ENCODE measurements at places on chromosomes 7 and 10. TPM values are rescaled to one million over a fixed set of nuclear protein-coding genes. Genes with fewer than 3 reads are reported as not detected.
A peak's percentile ranks its signal among the peaks of the same experiment; 100 is the strongest.

DNA sequence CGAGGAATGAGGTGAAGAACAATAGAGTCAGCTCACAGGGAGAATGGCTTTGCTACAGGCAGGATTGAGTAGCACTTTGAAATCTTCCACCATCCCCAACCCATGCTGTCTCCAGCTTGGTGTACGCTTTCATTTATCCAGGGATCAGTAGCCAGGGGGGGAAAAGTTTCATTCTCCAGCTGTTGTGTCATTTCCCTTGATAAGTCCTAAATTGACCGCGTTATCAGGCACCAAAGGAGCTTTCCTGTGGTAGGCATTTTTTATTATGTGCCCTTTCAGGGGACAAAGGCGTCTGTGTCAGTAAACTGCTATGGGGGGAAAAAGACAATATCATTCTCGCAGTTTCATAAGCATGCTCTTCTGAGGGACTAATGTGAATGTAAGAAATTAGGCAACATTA, 106.6 kb upstream of the YAE1 start:
- H3K4me1 ChIP-seq = no peaks in the 10 kb centered on the region
- peaks cover 10% of the 10 kb centered on the region for H3K27me3 ChIP-seq
- H3K36me3 ChIP-seq = no peaks in the 10 kb centered on the region

DNA sequence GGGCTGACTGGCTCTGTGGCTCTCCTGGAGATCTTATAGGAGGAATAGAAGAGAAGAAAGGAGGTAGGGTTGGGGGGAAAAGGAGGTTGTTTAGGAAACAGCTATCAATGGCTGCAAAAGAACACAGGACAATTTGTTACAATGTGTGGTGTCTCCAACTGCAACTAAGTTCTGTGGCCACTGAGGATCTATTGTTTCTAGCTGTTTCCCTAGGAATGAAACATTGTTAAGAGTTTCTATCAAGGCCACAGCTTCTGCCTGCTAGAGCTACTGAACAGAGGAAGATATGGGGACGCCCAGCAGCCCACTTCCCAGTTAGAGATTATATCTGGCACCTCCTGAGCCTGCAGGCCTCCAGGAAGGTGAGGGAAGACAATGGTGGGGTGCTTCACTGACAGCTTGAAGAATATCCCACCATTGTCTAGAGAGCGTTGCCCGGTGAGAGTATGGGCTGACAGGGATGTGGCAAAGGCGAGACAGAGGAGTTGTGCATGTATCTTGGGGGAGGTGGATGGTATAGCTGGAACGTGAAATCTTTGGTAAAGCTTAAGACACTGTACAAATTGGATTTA, 4.0 kb downstream of the SCD start:
- H3K27me3 ChIP-seq = no peaks in the 10 kb centered on the region
- H3K4me3 ChIP-seq = no peak overlapping the region
- peaks cover 43% of the 10 kb centered on the region for H3K36me3 ChIP-seq
- DNase-seq = no peak

GRCh38 chr10:76769582-76769981, 868.0 kb downstream of the KCNMA1 start:
- H3K4me1 ChIP-seq = no peaks in the 10 kb centered on the region
- H3K27ac ChIP-seq = no peak overlapping the region
- no peak overlapping the region for H3K4me3 ChIP-seq
- no peaks in the 10 kb centered on the region for H3K27me3 ChIP-seq

The NUDT13 gene
- polyA plus RNA-seq = 1.6 TPM

GRCh38 chr7:2729893-2730716, 42.1 kb downstream of the AMZ1 start:
- H3K4me1 ChIP-seq = peaks cover 26% of the 10 kb centered on the region
- H3K27me3 ChIP-seq = no peaks in the 10 kb centered on the region
- DNase-seq = no peak
- H3K4me3 ChIP-seq = no peak overlapping the region
- H3K27ac ChIP-seq = no peak overlapping the region
- H3K36me3 ChIP-seq = no peaks in the 10 kb centered on the region

DNA sequence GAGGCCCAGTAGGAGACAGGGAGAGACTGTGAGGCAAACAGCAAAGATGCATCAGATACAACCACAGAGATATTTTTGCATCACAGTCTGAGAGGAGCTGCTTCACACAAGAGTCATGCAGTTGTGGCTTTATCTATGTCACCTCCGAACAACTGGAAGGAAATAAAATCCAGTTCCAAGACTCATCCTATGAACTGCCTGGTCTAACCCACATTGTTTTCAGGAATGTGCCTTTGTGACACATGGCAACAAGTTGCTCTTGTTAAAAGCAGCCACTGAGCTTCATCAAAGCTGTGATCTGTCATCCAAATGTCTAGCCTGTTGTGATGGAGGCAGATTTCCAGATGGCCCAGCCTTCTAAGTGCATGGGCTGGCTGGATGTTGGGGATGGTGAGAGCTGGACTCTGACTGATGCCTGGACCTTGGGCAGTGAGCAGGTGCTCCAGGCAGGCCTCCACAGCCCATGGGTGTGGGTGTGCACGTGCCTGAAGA, 255.0 kb downstream of the BMPER start:
- no peak for DNase-seq
- no peaks in the 10 kb centered on the region for H3K4me1 ChIP-seq
- no peaks in the 10 kb centered on the region for H3K36me3 ChIP-seq
- H3K27me3 ChIP-seq = peaks cover 2% of the 10 kb centered on the region
- no peak overlapping the region for H3K4me3 ChIP-seq

DNA sequence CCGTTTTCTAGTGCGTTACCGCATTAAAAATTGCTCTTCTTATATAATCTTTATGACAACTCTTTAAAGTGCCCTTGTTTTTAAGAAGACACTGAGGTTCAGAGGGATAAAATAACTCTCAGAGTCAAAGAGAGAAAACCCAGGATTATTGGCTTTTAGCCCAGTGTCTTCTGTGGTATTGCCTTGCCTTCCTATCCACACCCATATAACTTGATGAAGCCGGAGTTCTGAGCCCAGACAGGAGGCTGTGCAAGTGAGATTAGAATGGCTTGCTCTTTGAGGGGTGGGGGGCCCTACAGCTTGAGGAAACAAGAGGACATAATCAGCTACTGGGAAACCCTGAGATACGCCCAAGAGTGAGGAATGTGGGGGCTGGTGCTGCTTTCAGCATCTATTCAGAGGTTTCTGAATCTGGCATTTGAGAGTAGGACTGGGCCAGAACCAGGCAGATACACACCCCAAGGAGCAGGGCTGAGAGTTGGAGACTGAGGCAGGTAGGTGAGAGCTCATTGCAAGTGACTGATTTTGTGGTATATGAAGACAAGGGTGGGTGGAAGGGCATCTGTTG, 2.3 kb downstream of the PRXL2A start:
- no peaks in the 10 kb centered on the region for H3K36me3 ChIP-seq
- H3K4me3 ChIP-seq = peak overlapping the region; percentile 89
- H3K27ac ChIP-seq = peak overlapping the region; percentile 93
- H3K27me3 ChIP-seq = no peaks in the 10 kb centered on the region

DNA sequence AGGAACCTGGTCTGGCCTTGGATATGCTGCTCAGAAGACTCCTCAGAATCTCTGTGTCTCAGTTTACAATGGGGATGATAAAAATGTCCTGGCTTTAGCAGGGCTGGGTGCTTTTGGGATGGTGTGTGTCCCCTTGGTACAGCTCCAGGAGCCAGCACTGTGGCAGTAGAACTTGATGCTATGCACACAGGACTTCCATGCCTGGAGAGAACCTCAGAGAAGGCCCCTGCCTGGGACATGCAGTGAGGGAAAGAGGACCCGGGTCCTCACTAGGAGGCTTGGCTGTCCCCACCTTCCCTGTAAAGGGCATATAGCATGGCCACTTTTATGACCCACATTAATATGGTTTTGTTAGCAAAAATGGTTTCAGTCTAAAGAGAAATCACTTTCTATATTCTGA, 100.5 kb downstream of the GLRX3 start:
- no peak for DNase-seq
- H3K36me3 ChIP-seq = no peaks in the 10 kb centered on the region
- H3K27ac ChIP-seq = no peak overlapping the region
- no peaks in the 10 kb centered on the region for H3K4me1 ChIP-seq
- H3K4me3 ChIP-seq = no peak overlapping the region

DNA sequence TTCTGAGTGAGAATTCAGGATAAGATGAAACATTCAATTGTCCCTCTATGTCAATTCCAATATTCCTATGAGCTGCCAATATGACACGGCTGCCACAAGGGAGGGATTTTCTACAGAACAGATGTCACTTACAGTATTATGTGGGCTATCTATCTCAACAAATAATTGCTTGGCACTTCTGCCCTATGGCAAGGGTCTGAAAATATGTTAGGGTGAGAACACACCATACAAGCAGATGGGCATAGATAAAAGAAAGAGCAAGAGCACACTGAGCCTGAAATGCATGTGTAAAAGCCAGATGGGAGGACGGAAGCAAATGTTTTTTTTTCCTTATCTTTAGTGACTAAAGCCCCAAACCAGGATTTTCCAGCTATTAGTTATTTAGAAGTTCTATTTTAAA, 70.1 kb upstream of the TFEC start:
- H3K4me3 ChIP-seq = no peak overlapping the region
- H3K4me1 ChIP-seq = peaks cover 25% of the 10 kb centered on the region
- H3K27me3 ChIP-seq = no peaks in the 10 kb centered on the region
- no peaks in the 10 kb centered on the region for H3K36me3 ChIP-seq

DNA sequence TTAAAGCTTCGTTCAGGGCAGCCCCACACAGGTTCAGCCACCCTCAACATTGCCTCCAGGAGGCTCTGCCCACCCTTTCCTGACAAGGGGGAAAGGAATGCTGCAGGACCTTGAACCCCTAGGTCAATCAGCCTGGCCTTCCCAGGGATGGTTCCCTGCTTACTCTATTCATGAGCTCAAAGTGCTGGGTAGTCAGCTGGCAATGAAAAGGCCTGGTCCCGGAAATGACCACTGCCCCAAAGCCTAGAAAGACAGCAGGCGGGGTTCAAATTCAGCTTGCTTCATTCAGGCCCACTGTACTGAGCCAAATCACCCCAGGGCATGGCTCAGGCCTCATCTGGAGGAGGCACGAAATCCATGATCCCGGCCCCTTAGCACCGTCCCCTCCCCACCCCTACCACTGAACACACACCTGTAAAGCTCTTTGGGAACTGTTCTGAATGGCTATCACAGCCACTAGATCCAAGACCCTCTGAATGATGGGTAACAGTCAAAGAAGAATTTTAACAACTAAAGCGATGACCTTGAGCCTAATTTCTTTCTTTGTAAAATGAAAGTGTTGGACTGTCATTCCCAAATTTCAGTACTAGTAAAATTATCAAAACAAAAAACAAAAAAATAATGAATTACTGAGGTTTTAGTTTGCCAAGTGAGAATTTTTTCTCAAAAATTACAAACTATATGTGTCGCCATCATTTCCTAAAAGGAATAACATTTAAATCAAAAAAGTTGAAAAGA, 1.0 kb downstream of the URGCP start:
- DNase-seq = no peak
- peak overlapping the region; percentile 59 for H3K4me3 ChIP-seq
- no peaks in the 10 kb centered on the region for H3K36me3 ChIP-seq
- no peaks in the 10 kb centered on the region for H3K27me3 ChIP-seq
- H3K27ac ChIP-seq = peak overlapping the region; percentile 19

DNA sequence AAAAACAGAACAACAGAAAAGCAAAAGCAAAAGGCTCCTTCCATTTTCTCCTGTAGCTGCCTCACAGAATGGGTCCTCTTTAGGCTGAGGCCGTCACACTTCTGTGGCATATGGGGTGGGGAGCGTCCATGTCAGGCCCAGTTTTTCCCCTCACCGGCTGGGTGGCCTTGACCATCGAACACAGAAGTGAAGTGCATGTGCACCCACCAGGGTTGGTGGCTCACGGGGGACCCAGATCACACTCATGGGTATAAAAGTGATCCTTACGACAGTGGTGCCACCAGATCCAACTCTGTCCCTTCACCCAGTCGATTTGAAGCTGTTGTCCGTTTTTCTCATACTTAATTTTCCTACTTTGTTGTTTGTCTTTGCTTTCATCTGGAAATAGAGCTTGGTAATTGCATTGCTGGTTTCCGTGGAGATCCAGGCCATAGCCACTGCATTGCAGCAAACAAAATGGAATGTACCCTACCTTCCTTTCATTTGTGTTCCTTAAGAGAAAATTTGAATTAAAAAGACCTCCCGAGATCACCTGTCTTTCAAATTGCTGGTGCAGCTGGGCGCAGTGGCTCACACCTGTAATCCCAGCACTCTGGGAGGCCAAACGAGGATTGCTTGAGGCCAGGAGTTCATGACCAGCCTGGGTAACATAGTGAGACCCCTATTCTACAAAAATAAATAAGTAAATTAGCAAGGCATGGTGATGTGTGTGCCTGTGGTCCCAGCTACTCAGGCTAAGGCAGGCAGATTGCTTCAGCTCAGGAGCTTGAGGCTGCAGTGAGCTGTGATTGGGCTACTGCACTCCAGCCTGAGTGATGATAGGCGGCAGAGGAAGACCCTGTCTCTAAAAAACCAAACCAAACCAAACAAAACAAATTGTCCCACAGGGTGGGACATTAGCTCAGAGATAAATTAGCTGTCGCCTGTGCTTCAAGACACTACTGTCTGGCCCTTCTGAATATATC, 10.7 kb upstream of the GJD4 start:
- no peaks in the 10 kb centered on the region for H3K36me3 ChIP-seq
- peaks cover 11% of the 10 kb centered on the region for H3K27me3 ChIP-seq
- no peak for DNase-seq
